ENCODE measurements at places on chromosomes 5 and 9. TPM values are rescaled to one million over a fixed set of nuclear protein-coding genes. Genes with fewer than 3 reads are reported as not detected.

Gene TEX53
- total RNA-seq: not detected

Gene ZNF354B
- total RNA-seq: 5.0 TPM

Gene GALNT10
- total RNA-seq: 86.3 TPM

Gene SEPTIN8
- total RNA-seq: 14.6 TPM

Gene INSL6
- not detected for total RNA-seq

Gene CDKN2B-AS1
- total RNA-seq: not detected

Gene PCDHB15
- 0.05 TPM for total RNA-seq

Gene CARTPT
- not detected for total RNA-seq
